ENCODE measurements at places on chromosomes 7 and 10.

DNA sequence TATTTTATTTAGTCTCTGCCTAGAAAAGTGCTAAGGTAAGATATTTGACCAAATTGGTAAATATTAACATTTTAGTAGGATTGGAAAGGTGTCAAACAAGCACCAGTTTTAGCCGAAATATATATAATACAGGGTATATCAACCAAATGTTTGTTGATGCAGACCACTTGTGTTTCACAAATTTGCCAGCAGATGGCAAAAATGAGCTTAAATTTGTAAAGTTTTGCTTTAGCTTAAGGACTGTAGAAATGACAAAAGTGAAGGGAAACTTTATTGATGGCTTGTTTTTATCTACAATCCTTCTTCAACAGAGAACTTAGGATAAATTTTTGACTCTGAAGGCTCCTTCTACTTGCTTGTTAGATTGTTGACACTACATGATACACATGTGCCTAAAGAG lies 4.8 kb upstream of the POLR1F start:
- no peak for DNase-seq

- DNase-seq = no peak
Observed at GRCh38 chr10:129498680-129499079, 31.6 kb downstream of the MGMT start.

GRCh38 chr10:61096056-61096455 lies 152.1 kb upstream of the RHOBTB1 start:
- no peak for DNase-seq

GRCh38 chr10:115321360-115321759 lies 228.2 kb downstream of the ATRNL1 start:
- no peak for DNase-seq

GRCh38 chr10:21402606-21403083 lies 122.8 kb downstream of the SKIDA1 start:
- no peak for DNase-seq

DNA sequence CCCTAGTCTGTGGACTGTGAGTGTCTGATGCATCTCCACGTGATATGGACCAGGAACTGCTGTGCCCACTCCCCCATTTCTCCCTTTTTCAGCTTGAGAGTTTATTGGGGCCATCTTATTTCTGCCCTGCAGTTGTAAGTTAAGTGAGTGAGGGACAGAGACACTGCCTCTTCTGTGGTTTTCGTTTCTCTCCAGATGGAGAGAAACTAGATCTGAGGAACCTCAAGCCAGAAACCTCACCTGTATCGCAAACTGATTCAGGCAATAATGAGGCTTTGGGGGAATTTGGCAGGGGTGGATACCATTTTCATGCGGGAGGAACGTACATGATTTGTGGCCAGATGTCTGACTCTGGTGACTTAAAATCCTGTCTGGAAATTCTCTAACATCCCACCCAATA lies 641.7 kb downstream of the TNS3 start:
- DNase-seq = no peak

DNA sequence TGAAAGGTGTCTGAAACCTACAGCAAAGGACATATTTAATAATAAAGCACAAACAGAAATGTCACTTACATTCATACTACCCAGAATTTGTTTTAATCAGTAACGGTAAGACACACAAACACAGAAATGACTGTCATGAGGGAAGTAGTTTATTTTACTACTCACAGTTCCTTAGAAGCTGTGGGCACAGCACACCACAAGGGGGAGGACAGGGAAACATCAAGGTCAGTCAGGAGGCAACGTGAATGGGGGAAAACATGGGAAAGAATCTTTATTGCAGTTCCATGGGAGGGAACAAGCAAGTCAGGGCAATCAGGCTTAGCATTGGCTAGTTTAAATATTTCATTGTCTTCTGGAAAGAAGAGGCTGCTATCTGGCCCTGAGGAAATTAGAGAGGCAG lies 123.8 kb upstream of the PDSS1 start:
- no peak for DNase-seq

DNA sequence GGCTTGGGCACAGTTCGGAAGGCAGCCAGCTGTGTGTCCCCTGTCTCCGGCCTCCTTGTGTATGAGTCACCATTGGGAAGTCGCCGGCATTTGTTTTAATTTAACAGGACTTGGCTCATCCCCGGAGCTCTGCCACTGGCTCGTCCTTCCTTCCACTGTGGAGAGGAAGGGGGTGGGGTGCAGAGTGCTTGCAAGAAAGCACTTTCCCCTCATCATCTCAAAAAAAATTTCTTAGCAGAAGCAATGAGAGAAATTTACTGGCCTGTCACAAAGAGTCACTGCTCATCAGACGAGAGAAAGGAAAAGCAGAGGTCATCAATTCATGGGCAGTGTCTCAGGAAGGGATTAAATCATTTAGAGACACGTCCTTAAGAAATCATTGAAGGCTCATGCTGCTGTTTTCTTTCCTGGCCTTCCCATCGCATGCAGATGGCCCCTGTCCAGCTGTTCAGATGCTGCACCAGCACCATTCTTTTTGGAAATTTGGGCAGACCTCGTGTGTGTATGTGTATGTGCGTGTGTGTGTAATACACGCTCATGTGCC lies 93.3 kb downstream of the BMS1 start:
- DNase-seq = no peak

- no peak for DNase-seq
Observed at GRCh38 chr7:39733881-39734632, 110.7 kb downstream of the RALA start.

DNA sequence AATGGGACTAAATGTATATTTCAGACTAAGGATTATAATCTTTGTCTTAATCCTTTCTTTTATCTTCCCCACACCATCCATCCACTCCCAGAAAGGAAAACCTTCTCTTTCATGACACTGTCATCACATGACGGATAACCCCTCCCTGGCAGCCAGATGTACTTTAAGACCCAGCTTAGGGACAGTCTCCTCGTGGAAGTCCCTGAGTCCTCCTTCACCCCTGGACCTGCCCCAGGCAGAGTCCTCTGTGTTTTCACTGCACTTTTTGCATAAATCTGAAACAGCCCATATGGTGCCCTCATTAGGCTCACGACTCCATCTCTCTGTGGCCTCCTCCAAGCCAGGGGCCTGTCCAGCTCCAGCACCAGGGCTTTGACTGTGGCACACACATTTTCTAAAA lies 16.0 kb downstream of the NRAP start:
- no peak for DNase-seq

DNA sequence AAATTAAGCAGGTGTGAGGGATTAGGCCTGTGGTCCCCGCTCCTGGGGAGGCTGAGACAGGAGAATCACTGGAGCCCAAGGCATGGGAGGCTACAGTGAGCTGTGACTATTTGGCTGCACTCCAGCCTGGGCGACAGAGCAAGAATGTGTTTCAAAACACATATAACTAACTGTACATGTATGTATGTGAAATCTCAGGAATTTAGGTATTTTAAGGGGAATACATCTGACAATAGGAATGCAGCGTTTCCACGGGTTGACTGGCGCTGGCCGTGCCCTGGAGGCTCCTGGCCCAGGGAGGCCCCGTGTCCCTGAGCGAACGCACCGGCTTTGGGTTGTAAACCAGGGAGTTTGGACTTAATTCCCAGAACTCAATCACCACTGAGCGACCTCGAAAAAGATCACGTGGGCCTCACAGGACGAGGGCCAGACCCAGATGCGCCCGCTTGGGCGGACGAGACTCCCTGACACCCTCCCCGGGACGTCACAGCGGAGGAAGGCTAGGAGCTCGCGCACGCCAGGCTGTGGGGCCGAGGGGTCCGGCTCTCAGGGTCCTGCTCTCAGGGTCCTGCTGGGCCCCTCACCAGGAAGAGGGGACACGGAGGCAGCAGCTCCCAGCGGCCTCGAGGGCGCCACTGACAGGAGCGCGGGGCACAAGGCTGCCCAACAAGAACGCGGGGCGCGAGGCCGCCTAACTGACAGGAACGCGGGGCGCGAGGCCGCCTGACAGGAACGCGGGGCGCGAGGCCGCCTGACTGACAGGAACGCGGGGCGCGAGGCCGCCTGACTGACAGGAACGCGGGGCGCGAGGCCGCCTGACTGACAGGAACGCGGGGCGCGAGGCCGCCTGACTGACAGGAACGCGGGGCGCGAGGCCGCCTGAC lies 18.4 kb downstream of the PTPRN2 start:
- DNase-seq = no peak

GRCh38 chr10:28593811-28594210 lies 60.9 kb downstream of the WAC start:
- DNase-seq = no peak

- DNase-seq = peak; percentile 51
Observed at GRCh38 chr10:59362959-59363381, 621 bp upstream of the FAM13C start.
